ENCODE measurements at places on chromosomes 2 and 18.

DNA sequence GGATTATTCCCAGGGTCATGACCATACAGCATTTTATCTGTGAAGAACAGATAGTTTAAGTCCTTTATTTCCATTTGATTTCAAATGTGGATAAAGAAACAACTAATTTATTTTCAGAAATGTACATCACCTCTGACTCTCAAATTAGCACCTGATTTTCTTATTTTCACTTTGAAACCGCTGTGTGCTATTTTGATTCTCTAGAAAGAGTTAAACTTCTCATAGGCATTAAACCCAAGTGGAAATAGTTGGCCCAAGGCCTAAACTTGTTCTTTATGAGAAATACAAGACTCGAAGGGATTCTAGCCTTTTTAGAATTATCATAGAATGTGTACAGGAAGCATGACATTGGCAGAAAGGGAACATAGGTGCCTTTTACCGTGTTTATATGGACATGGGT lies 41.5 kb upstream of the LTBP1 start:
- no peaks in the 10 kb centered on the region for H3K36me3 ChIP-seq
- no peaks in the 10 kb centered on the region for H3K4me1 ChIP-seq
- H3K27ac ChIP-seq = no peak overlapping the region
- H3K4me3 ChIP-seq = no peak overlapping the region

GRCh38 chr18:38751211-38751610 lies 1185.6 kb upstream of the CELF4 start:
- H3K27ac ChIP-seq = no peak overlapping the region
- H3K36me3 ChIP-seq = no peaks in the 10 kb centered on the region
- DNase-seq = no peak

DNA sequence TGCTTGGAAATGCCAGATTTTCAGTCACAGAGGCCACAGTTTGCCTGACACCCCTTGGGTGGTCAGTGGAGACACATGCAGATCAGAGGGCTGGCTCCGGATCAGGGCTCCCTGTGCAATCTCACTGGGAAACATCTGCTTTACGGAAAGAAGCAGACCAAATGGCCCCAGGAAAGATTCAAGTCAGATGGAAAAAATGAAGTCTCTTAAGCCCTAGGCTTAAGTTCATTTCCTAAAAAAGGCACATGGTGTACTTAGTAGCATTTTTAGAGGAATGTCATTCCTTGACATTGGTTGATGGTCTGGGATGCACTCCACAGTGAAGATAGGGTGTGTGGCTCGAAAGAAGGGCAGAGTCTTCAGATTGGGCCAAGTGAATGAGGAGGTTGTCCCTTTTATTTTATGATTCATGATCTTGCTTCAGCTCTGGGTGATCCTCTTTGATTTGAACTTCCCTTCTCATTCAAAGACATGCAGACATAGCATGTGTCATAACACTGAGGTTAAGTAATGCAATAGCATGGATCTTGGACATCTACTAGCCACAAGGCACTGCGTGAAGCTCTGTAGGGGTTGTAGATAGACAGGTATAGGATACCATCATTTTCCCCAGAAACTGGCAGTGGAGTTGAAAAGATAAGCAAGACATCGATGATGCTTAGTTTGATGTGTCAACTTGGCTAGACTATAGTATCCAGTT lies 56.5 kb downstream of the KCNE4 start:
- no peak for DNase-seq
- no peaks in the 10 kb centered on the region for H3K27me3 ChIP-seq
- H3K27ac ChIP-seq = no peak overlapping the region
- no peak overlapping the region for H3K4me3 ChIP-seq
- no peaks in the 10 kb centered on the region for H3K36me3 ChIP-seq

GRCh38 chr2:73112026-73112912 lies 479 bp downstream of the RAB11FIP5 start:
- peaks cover 22% of the 10 kb centered on the region for H3K4me1 ChIP-seq
- peak overlapping the region; percentile 80 for H3K4me3 ChIP-seq
- no peak overlapping the region for H3K27ac ChIP-seq

DNA sequence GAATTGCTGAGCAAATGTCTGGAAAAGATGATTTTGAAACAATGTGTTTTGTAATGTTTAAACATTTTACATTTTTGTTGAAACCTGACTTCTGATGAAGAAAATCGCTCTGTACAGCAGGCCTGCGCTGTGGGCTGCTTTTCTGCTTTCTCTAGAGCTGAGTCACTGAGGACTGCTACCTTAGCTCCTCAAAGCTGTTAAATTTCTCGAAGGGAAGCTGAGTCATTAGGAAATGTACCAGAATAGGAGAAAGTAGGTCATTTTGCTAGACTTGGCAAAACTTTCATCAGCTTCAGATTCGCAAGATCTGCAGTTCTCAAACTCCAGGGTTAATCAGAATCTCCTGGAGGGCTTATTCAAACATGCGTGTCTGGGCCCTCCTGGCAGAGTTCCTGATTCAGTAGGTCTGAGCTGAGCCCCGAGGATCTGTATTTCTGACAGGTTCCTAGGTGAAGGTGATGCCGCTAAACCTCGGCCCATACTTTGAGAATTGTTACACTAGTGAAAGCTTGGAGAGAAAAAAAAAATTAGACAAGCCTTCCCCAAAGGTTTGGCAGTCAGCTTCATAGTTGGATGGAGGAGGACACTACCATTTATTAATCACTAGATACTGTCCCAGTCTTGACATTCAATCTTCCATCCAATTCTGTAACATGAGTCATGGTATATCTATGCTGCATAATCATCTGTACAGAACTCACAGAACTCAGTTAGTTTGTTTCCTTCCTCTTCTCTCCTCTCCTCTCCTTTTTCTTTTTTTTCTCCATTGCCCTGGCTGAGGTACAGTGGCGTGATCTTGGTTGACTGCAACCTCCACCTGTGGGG lies 297.6 kb downstream of the PARD3B start:
- no peak overlapping the region for H3K4me3 ChIP-seq
- no peaks in the 10 kb centered on the region for H3K27me3 ChIP-seq
- DNase-seq = no peak
- no peaks in the 10 kb centered on the region for H3K36me3 ChIP-seq
- no peak overlapping the region for H3K27ac ChIP-seq

DNA sequence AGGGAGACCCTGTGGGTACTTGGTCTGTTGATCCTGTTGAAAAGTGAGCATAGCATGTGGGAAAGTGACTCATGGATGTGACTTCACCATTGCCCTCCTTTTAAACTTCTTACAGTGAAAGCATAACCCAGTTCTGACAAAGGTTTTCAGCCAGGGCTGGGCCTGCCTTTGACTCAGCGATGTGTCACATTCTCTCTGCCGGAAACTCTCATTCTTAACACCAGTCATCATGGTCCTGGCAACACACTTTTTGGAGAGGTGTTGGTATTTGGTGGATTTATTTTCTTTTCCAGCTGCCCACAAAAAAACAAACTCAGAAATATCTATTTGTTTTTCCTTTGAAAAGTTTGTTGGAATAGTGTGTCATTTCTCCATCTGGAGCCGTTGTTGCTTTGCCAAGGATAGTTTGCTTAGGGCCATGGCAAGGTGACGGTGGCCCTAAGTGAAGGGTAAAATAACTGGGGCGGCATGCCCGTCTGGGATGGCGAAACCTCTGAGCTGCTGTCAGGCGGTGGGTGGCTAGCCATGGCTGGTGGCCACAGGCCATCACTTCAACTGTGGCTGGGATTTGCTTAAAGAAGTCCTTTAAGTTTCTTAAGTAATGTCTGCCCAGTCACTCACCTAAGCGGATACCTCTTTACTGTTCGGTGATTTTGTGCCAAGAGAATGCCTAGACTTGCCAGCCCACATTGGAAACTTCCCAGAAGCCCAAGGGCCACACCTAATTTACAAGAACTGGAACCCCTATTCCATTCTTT lies 123.3 kb downstream of the LTBP1 start:
- DNase-seq = peak; percentile 2
- no peaks in the 10 kb centered on the region for H3K36me3 ChIP-seq
- no peaks in the 10 kb centered on the region for H3K4me1 ChIP-seq

Measured in activated naive CD8-positive, alpha-beta T cell treated with anti-CD3 and anti-CD28 coated beads for 36 hours (primary cell).